Dorsolateral prefrontal cortex (tissue), 122 donors: ENCODE measurements at places on chromosomes 11 and 22. TPM values are rescaled to one million over a fixed set of nuclear protein-coding genes. Genes with fewer than 3 reads are reported as not detected.

The ANKK1 gene
- total RNA-seq = 0.30 TPM

The OR4A16 gene
- not detected for total RNA-seq

The SERPING1 gene
- total RNA-seq = 55.3 TPM

The MPZL3 gene
- 1.2 TPM for total RNA-seq

The ABCC8 gene
- total RNA-seq = 83.4 TPM

The UVRAG gene
- total RNA-seq = 35.9 TPM

The GLB1L2 gene
- 3.0 TPM for total RNA-seq
